ENCODE measurements at places on chromosomes 6 and 20. TPM values are rescaled to one million over a fixed set of nuclear protein-coding genes. Genes with fewer than 3 reads are reported as not detected.

GJA10 gene
- polyA plus RNA-seq = not detected

HLA-DQA1 gene
- polyA plus RNA-seq = 5.0 TPM

HTR1E gene
- 0.68 TPM for polyA plus RNA-seq

NR2E1 gene
- polyA plus RNA-seq = not detected

HS3ST5 gene
- polyA plus RNA-seq = 0.05 TPM

MUC22 gene
- 0.65 TPM for polyA plus RNA-seq

NRSN1 gene
- not detected for polyA plus RNA-seq

GRCh38 chr6:125884634-125885371 lies 71.8 kb upstream of the HINT3 start:
- no peak for DNase-seq

DNA sequence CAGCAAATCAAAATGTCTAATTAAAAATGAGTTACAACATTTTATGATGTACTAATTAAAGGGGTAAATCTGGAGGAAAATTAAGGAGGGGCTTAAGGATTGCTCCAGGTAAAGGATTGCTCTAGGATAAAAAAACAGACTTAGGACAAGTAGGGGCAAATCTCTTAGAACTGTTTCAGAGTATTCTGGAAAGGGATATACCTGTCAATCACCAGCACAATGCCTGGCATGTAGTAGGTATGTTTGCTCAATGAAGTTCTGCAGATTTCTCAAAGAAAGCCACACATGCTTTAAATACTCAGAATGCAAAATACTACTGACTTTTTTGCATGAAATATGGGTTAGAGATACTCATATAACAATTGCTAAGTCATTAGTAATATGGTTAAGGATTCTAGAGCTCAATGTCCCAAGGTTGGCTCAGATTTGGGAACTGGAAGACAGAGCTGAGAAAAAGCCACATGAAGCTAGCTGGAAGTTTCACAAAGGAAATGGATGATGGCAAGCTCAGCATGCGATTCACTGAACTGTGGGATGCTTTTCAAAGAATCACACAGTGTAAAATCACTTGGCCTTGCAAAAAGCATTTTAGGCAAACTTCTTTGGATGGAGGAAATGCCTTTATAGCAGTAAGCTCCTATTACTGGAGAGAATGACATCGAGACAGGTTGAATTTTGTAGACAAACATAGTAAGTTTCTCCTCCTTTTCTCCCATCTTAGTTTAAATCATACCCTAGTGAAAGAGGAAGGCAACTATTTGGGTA lies 72.8 kb downstream of the MAP3K5 start:
- no peak for DNase-seq

GRCh38 chr6:166672624-166673206 lies 45.7 kb upstream of the RPS6KA2 start:
- DNase-seq = no peak

GRCh38 chr6:162684961-162685360 lies 42.6 kb downstream of the PRKN start:
- no peak for DNase-seq

- no peak for DNase-seq
These were observed 71.2 kb upstream of the SMIM8 start for GRCh38 chr6:87251225-87251624.

DNA sequence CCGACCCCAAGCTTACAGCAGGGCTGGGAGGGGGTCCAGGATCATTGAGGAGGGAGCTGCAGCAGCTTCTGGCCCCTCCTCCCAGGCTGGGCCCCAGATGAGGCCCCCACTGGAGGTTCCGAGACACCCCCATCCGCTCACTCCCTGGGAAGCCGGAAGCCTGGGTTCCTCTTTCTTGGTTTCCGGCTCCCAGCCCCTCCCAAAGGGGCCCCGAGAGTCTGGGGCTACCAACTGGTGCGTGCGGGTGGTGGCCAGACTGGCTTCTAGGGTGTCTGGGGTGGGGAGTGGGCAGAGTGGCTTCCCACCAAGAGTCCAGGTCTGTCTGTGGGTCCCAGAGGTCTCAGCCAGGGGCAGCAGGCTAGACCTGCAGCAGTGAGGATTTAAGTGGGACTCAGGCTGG lies 2.2 kb downstream of the RGS19 start:
- no peak for DNase-seq

DNA sequence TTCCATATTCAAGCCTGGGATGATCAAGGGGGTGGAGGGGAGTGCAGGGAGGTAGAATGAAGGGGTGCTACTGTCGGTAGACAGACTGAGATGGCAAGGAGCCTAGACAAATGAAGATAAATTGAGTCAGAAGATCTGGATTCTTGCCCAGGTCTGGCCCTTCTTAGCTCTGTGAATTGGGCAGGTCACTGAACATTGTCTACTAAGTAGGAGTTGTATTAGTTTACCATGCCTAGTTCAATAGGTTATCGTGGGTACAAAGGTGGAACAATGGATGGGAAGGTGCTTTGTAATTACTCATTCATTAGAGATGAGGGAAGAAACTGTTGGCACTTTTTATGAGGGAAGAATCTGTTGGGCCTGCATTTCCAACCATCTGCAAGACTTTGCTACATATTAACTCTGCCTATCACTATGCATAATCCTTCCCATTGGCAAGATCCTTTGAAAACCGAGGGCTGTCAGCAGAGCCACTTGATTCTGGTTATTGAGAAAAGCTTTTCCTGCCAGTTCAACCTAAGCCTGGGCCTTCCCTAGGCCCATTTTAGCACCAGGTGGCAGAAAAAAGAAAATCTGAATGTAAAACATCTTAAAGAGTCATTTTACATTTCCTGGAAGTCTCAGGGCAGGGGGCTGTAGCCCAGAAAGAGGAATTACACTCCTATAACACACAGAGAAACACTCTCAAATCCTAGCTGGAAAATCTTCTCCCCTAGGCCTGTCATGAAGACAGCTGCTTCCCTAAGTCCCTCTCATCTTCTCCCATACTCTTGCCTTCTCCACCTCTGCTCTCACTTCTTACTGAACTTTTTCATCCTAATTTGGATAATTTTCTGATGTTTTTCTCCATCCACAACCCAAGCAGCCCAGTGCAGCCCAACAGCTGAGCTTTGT lies 103.5 kb downstream of the CD24 start:
- no peak for DNase-seq

DNA sequence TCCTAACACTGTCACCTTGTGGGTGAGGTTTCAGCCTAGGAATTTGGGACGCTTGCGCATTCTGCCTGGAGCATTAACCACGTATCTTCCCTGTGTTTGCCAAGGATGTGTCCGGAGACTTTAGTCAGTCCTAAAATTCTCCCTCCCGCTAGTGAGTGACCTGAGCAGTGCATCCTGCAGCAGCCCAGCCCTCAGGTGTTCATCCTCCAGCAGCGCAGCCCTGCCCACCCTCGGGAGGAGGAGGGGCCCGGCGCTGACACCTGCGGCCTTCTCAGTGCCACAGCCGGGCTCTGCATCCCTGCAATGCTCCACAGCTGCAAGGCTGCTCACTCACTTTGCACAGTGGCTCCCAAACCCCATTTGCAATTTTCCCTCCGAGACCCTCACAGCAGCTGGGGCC lies 79.5 kb downstream of the ERMARD start:
- DNase-seq = no peak

GRCh38 chr6:11066505-11067347 lies 22.6 kb upstream of the ELOVL2 start:
- DNase-seq = no peak

Data from stomach (tissue), 19 donors.